NCI-H1417 treated with DMSO at 0.1 percent for 48 hours (cell line): ENCODE measurements at places on chromosomes 6 and 20.

DNA sequence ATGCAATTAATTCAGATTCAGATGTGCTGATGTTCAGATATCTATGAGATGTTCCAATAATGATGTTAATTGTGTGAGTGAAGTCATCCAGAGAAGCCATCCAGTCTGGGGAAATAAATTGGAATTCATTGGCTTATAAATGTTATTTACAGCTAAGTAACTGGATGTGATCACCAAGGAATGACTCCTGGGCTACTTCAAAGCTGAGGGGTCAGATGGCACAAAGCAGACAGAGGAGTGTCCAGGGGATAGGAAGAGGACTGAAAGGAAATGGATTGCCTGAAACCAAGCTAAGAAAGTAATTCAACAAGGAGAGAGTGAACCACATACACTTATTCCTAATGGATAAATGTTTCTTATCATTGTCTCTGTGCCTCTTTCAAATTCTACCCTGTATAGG lies 4.5 kb upstream of the MLIP start:
- no peak for DNase-seq

- no peak for DNase-seq
These were observed 67.8 kb upstream of the CITED2 start for GRCh38 chr6:139442188-139442671.

- no peak for DNase-seq
These were observed 10.5 kb downstream of the SLC13A3 start for GRCh38 chr20:46640536-46641311.

GRCh38 chr20:48102931-48103660 lies 317.8 kb upstream of the SULF2 start:
- DNase-seq: no peak

DNA sequence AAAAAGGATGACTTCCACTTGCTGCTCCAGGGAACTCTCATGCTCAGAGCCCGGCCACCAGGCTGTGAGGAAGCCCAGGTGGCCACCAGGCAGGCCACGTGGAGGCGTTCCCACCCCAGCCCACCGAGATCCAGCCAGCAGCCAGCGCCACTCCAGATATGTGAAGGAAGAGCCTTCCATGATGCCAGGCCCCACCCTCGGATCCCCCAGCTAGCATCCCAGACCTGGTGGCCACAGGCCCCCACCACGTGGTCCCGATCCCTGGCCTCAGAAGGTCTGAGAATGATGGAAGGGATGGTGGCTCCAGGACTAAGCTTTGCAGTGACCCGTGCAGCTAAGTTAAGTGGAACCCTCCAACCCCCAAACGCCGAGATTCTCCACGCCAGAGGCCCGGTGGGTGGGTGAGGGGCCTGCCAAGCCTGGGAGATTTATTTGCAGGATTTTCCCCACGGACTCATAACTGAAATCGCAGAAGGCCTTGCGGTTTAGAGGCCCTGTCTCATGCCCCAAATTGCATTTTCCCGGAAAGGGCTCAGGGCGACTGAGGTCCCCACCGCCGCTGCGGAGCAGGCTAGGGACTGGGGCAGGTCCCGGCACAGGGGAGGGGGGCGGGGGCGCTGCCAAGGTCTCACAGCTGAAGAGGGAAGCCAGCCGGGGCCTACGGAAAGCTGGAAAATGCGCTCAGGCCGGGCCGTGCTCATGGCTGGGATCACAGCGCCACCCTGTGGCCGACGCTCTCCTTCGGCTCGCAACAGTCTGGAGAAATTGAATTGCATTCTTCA lies 31.1 kb upstream of the CST7 start:
- DNase-seq: no peak

DNA sequence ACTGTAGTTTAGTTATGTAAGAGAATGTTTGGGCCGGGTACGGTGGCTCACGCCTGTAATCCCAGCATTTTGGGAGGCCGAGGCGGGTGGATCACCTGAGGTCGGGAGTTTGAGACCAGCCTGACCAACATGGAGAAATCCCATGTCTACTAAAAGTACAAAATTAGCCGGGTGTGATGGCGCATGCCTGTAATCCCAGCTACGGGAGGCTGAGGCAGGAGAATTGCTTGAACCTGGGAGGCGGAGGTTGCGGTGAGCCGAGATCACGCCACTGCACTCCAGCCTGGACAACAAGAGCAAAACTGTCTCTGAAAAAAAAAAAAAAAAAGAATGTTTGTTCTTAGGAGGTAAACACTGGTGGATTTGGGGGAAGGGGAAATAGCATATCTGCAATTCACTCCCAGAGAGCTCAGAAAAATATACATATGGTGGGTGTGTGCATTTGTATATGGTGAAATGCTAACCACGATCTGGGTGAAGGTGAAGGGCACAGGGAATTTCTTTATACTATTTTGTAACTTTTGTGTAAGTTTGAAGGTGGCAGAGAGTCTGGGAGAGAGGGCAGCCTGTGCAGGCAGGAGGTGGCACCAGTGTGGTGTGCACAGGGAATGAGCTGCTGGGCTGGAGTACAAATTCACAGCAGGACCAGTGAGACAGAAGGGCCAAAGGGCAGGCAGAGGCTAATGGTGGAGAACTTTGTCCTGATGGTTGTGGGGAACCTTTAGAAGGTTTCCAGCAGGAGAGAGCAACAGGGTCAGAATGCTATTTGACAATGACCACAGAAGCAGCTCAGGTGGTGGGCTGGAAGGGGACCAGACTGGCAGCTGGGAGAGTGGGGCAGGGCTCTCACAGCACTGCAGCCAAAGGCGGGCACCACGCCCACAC lies 42.4 kb downstream of the SSR1 start:
- DNase-seq: no peak

- DNase-seq: no peak
These were observed 174.7 kb upstream of the ZNF217 start for GRCh38 chr20:53768329-53768728.

DNA sequence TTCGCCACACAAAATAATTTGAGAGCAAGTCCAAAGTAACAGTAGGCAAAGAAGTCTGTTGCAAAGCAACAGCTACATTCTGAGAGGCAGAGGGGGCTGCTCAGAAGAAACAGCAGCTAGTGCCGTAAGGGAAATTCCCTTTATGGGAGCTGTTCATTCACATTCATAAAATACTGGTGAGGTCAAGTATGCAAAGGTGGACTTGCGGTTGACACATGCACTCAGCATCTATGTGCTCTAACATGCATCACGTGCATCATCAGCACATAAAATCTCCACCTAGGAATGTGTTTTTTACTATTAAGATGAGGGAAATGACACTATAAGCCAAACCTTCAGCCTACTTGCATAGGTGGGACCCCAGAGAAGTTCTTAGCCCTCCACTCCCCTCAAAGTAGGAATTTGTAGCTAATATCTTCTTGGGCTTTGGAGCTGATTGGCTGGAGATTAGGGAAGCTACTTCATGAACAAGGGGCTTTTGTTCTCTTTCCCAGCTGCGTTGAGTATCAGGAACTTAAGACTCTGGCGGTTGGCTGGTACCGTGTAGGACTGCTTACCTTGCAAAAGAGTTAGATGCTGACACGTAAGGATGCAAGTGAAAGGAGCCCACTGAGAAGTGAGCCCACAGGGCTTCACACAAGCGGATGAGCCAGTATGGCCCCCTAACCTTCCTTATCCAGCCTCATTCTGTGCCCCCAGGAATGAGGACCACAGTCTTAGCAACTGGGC lies 12.4 kb downstream of the CST3 start:
- DNase-seq: no peak

GRCh38 chr6:7924867-7925266 lies 14.3 kb upstream of the TXNDC5 start:
- no peak for DNase-seq

DNA sequence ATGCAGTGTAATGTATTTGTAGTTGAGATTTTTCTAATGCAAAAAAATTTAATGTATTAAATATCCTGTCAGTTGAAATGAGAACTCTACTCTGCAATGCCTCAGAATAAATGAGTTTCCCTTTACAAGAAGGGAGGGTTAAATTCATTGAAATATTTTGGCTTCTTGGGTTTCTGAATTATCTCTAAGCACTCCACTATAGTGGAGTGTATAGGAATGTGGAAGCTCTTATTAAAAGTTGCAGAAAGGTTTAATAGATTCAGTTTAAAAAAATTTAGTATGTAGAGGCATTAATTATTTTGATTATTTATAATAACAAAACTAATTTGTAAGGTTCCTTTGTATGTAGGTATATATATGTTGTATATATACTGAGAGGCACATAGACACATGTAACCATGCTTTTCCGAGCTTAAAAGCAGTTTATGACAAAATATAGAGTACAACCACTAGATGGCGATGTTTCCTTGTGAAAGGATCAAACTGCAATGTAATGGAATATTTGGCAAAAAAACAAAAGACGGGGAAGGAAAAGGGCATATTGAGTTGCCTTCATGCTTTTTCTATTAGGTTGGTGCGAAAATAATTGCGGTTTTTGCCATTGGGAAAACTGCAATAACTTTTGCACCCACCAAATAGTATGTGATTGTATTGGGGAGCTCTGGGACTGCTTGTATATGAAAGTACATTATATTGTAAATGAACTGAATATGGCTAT lies 144.2 kb downstream of the MYO6 start:
- peak; percentile 42 for DNase-seq

DNA sequence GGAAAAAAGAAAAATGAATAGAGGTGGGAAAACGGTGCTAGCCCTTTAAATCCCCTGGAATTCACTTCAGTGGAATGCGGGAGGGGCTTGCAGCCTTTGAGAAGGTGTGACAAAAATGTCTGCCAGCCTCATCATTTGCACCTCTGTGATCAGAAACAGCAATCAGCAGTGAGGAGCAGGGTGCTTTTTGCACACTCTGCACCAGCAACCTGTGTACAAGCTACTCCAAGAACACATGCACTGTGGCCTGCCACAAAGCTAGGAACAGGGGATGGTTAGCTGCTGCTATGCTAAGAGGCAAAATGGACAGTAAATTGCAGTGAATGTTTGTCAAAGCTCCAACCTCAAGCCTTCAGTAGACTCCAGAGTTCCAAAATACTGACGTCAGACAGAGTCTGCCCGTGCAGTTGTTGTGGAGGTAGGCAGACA lies 29.7 kb downstream of the GINS1 start:
- DNase-seq: no peak

- no peak for DNase-seq
These were observed 208.2 kb downstream of the COL12A1 start for GRCh38 chr6:74997646-74998045.

- no peak for DNase-seq
These were observed 48.9 kb upstream of the RALGAPA2 start for GRCh38 chr20:20761301-20761700.

GRCh38 chr6:30029588-30029987 lies 31.5 kb upstream of the POLR1H start:
- no peak for DNase-seq

DNA sequence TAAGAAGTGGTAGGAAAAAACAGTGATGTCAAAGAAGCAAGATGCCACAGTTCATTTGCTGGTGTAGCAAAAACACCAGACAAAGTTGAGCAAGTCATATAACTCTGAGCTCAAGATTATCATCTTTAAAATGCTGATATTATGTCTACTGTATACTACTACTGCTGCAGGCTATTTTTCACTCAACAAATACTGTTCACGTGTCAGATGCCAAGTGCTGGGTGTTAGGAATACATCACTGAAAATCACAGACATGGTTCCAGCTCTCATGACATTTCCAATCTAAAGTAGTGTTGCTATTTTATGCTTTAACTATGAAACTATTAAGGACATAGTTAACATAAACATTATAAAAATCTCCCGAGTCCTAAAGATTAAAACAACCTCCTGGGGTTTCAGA lies 163.0 kb downstream of the NKAIN2 start:
- DNase-seq: no peak

- DNase-seq: no peak
These were observed 14.9 kb downstream of the FYN start for GRCh38 chr6:111858347-111858746.

DNA sequence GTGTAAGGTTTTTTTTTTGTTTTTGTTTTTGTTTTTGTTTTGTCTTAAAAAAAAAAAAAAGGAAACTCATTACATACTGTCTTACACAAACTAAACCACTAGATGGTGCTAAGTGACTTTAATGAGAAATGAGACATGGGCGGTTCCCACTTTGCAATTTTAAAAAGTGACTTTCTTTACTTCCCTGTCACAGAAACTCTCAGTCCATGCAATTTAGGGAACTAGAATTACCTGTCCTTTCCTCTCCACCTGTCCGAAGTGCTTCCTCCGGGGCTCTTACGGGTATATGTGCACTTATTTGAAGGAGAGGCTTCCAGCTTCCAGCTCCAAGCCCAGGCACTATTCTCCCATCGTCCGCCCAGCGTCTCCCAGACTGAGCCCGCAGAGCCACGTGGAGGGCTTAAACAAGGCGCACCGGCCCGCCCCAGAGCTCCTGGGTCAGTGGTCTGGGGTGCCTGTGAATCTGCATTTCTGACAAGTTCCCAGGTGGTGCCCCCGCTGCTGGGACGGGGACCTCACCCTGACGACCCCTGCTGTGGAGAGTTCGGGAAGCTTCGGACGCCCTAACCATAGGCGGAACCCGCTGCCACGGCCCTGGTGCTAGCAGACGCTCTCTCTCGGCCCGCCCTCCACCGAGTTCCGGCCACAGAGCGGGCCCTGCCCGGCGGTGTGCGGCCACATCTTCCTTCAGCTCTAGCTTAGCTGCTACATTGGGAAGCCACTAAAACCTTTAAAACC lies 26.1 kb downstream of the BFSP1 start:
- peak; percentile 11 for DNase-seq

DNA sequence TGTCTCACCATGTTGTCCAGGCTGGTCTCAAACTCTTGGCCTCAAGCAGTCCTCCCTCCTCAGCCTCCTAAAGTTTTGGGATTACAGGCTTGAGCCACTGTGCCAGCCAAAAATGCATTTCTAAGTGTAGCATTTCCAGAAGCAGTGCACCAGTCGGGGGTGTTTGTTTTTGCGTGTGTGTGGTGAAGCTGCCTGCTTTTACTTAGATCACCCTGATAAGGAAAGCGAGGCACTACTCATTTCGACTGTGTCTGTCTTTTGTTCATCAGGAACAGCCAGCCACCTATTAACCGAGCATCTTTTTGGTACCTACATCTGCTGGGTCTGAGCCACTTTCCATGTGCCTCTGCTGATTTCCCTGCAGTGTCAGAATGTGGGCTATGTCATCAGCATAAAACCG lies 18.7 kb downstream of the SIRT5 start:
- no peak for DNase-seq

DNA sequence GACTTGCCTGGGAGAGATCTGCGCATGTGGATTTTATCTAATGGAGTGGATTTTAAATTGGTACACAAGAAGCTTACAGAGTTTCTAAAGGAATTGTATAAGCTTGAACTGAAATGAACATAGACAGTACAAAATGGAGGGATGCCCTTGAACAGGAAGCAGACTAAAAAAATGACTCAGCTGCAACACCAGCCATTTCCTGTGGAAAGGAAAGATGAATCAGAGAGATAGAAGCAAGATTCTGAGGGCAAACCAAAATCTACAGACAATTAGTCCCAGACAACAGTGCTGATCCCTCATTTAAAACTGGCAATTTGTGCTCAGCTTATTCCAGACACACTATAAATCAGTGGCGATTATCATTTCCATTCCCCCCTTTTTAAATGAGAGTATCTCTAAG lies 114.6 kb upstream of the TCF21 start:
- no peak for DNase-seq
